ENCODE measurements at places on chromosomes 4 and X. TPM values are rescaled to one million over a fixed set of nuclear protein-coding genes. Genes with fewer than 3 reads are reported as not detected.

EGF gene
- total RNA-seq: 0.36 TPM

TLR2 gene
- 0.36 TPM for total RNA-seq

DNAAF6 gene
- not detected for total RNA-seq

PCSK1N gene
- not detected for total RNA-seq

USP26 gene
- not detected for total RNA-seq

TMEM33 gene
- total RNA-seq: 39.5 TPM

GLOD5 gene
- total RNA-seq: not detected

MTNR1A gene
- not detected for total RNA-seq

DNA sequence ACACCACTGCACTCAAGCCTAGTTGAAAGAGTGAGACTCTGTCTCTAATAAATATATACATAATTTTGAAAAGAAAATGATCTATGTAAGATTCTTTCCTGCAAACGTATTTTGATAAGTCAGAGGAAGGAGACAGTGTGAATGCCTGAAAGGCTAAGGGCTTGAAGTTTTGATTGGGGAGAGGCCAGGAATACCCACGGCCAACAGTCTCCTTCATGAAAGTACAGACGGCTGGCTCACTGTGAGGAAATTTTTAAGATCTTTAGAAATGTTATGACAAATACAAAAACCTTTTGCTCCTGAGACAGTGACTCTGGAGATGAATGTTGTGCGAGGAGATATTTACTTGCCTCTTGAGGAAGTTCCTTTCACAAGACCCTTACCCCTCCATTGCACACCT lies 111.4 kb upstream of the KLHL13 start:
- no peak for DNase-seq

DNA sequence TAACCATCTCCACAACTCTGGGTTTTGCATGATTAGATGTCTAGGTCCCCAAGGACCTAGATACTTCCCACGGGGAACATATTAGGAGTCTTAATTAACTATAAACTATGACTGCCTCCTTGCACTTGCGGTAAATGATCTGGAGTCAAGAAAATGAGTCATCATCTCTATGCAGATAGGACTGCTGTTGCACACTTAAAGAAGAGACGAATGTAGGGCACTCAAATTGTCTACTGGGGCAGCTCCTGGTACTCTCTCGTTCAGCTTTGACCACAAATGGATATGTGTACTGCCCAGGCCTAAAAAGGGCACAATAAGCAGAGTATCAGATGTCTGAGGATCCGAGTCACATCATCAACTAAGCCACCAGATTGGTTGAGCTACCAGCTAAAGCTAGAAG lies 1783.4 kb upstream of the AGA start:
- DNase-seq: no peak

DNA sequence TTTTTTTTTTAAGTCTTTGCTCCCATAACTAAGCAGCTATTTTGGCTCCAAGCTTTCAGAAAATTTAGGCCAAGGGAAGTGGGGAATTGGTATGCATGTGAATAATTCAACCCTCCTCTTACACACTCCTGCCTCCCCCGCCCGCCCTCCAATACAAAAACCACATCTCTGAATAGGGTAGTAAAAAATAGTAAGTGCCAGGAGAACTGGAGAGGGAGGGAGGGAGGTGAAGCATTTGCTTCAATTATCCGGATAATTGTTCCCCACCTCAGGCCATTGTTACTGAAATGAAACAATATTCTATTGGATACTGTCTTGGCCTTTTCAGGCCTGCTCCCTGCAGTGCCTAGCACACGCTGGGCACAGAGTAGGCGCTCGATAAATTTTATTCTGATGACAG lies 5.5 kb upstream of the GSX2 start:
- no peak for DNase-seq

GRCh38 chr4:54575919-54576318 lies 81.8 kb upstream of the KIT start:
- DNase-seq: no peak

DNA sequence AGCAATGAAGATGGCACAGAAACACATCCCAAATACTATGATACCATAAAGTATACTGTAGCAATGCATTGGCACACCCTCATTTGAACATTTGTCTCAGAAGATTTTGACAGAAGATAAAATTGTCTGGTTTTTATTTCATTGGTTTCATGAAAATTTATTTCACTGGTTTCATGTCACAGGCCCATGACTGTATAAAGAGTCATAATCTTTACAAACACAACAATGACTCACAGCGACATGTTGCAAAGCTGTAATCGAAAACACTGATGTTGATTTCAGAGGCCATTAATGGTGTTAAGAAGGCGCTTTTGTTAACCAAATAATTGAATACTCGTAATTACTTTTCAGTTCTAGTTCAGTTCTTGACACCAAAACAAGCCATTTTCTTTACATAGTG lies 8.1 kb upstream of the DTHD1 start:
- DNase-seq: no peak

GRCh38 chr4:70932984-70933383 lies 30.8 kb downstream of the MOB1B start:
- no peak for DNase-seq

DNA sequence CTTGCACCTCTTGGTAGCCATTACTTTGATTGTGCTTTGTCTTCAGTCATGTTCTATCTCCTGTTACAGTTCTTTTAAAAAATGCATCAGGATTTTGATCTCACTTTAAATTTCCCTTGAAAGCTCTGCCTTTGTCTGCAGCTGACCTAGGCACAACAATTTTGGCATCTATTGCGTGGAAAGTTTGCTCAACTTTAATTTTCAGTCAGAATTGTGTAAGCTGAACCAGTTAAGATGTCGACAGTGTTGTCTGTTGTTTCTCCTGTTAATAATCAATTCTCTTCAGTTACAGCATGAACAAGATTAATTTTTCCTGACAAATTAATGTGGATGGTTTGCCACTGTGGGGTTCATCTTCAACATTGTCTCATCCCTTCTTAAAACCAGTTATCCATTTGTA lies 34.9 kb downstream of the TIGD2 start:
- no peak for DNase-seq

GRCh38 chr4:156194896-156195295 lies 241.2 kb upstream of the CTSO start:
- no peak for DNase-seq

DNA sequence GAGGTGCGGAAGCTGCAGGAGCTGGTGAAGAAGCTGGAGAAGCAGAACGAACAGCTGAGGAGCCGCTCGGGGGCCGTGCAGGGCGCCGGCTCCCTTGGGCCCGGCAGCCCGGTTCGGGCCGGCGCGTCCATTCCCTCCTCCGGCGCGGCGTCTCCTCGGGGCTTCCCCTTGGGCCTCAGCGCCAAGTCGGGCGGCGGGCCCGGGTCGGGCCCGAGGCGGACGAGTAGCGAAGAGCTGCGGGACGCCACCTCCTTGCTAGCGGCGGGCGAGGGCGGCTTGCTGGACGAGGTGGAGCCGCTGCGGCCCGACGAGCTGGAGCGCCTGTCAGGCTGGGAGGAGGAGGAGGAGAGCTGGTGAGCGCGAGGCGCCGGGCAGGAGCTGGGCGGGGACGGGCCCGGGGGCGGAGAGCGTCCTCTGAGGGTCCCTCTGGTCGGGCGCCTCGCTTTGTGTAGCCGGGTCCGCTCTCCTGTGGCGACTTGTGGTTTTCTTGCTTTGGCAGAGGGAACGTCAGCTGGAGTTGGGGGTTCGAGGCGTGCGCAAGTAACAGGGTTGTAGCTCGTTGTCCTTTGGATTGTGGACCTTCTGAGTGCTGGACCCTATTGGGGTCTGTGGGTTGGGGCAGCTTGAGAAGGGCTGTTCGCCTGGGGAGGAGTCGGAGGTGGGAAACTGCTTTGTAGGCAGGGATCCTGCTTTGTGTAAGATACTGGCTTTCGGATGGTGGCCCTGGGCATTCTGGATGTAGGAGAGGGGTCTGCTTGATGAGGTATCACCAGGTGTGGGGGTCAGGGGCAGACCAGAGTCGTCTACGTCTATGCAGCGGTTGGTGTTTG lies 662 bp downstream of the SLAIN2 start:
- peak; percentile 82 for DNase-seq

- DNase-seq: no peak
These were observed at the start of gene LRCH2 for GRCh38 chrX:115233497-115234455. Gene LRCH2, minus strand, starts transcription at chrX:115234096. Its CDS starts 55 bp downstream, at chrX:115234041.

- no peak for DNase-seq
These were observed 58.2 kb downstream of the PDE5A start for GRCh38 chr4:119570401-119570800.

DNA sequence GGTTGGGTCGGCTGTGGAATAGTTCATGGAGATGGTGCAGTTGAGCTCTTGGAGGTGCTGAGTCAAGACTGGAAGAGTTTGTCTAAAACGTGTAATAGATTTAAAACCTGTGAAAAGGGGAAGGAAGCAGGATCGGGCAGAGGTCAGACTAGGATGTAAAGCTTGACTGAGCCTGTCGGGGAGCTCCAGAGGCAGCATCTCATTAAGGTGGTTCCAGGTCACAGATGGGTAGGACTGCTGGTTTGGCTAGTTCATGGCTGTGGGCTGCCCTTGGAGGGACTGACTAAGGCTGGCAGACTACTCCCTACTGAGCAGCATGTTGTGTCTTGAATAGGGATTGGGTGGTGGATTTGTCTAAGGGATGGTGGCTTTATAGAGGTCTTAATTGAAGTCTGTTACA lies 28.4 kb upstream of the WDR1 start:
- no peak for DNase-seq
